ENCODE measurements at places on chromosomes 4 and X.

GRCh38 chr4:104559502-104559901 is 64.8 kb upstream of the CXXC4 start:
- DNase-seq, result no peak

DNA sequence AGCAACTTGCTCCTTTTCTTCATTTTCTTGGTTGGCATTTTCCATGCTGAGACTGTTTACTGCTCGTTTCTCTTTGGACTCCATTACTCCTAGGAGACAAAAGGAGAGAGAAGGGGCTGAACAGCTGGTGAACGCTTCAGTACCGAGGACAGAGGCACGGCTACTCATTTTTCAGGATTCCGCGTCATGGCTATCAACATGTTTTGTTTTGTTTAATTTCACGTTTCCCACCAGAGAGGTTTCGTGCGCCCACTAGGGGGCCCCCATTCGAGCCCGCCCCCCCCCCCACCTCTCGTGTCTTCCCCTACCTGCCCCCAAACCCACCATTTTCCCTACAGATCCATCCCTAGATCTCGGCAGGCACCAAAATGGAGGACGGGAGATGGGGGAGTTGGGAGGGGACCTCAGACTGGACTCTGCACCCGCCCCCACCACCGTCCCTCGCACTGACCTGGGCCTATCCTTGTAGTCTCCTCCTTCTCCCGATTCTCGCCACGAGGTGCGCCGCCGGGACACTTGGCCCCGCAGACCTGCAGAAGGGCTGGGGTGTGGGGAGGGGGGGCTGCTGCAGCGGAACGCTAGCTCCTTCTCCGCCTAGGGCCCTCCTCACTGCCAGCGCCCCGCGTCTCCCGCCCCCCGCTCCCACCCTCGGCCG is 653 bp downstream of the BEX1 start:
- DNase-seq, result no peak

DNA sequence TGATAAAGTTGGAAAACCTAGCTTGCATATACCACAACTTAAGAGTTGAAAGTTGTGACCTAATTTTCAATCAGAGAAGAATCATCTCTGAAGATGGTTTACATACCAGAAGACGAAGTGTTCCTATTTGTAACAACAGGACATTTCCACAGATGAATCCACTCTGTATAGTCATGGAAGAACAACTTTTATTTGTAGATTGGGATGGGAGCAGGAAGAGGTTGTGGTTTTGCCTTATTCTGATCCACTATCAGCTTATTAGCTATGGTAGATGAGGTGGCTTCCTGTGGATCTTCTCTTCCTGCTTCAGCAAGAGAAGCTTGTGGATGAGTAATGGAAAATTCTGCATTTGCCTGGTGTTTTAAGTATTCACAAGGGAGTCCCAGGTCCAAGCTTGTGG is 18.6 kb upstream of the SUPT20HL1 start:
- DNase-seq, result no peak

DNA sequence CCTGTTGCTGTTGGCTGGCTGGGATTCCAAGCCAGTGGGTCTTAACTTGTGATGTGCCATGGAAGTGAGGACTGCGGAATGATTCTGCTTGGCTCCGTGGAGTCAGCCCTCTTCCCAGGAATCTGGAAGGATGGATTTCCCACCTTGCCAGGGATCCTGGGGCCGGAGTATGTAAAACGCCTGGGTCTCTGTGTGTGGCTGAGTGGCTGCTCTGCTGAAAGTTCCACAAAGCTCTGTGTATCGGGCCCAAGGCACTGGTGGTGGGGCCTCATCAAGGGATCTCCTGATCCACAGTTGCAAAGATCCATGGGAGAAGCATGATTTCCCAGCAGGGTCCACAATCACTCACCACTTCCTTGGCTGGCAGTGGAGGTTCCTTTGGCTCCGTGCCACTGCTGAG is 24.1 kb upstream of the TMEM271 start:
- DNase-seq, result no peak

GRCh38 chrX:47247999-47248320 is 15.2 kb downstream of the USP11 start:
- no peak for DNase-seq

DNA sequence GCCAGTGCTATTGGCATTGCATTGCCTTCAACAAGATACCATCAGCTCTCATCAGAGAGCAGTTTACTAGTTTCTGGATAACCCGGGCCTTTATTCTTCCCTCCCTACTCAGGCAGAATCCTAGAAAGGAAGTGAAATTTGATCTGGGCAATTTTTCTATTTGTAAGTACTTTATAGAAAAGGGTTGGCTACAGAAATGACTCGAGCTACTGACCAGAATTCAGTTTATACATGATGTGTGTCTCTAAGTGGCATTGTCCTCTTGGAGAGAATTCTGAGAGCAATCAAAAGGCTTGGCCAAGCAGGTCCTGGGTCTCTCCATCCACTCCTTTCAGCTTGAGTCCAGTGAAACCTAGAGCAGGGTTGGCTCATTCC is 192.7 kb upstream of the LEF1 start:
- DNase-seq, result no peak

GRCh38 chr4:19583827-19584569 is 667.7 kb upstream of the SLIT2 start:
- no peak for DNase-seq

GRCh38 chrX:41314881-41315280 is 19.1 kb upstream of the DDX3X start:
- DNase-seq, result no peak

- no peak for DNase-seq
Measured at GRCh38 chr4:72418458-72418857, 150.6 kb downstream of the ADAMTS3 start.

Measured in central memory CD4-positive, alpha-beta T cell (primary cell).